ENCODE measurements at places on chromosomes 6 and 20.

DNA sequence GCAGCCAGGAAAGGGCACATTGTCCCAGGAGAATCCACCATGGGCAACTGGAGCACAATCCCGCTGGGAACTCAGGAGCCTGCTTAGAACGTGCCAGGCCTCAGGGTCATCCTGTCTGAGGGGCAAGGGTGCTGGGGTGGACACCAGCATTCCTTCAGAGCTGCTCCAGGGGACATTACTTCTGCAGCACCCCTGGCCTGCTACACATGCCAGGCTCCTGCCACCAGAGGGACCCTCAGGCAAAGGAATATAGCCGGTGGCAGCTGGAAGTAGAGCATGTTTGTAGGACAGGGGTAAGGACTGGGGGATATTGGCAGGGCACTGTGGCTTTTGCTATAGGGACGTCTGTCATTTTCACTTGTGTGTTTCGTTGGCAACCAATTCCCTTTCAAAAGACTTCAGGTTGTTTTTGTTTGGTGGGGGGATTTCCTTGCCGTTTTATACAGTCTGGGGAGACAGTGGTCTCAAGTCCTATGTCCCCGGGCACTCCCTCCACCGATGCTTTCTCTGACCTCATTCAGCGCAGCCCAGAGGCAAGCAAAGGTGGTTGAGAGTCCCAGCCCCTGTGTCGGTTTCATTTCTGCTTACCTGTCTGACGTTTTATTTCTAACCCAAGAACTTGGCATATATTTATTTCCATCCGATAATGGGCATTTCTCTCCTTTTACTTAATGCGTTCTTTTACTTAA is 130.8 kb downstream of the JPH2 start:
- no peak for DNase-seq

DNA sequence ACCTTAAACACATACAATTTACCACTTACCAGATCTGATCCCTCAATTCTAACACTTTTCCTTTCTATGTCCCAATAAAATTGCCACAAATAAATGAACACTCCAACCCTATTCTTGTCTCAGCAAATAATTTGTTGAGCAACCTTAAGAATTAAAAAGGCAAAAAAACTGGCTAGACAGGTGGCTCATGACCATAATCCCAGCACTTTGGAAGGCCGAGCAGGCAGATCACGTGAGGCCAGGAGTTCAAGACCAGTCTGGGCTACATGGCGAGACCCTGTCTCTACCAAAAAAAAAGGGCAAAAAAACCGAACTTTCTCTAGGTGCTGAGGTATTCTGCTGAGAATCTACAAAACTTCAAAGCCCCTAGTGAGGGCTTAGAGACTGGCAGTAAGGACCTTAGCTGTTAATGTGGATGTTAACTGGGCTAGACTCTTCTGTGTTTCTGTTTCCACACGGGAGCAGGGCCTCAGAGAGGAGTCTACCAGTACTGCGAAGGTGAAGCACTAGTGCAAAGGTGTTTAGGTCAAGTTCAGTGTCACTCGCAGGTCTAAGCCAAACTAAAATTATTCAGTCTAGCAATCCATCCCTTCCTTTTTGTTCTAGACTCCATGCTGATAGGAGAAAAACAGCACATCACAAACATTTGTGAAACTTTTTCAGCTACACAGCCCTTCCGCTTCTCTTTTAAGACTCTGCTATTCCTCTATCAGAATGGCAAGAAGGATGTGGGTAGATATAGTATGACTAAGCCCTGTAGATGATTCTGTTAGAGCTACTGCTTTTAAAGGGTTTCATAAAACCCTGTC is 2.6 kb downstream of the FASTKD5 start:
- DNase-seq: no peak

DNA sequence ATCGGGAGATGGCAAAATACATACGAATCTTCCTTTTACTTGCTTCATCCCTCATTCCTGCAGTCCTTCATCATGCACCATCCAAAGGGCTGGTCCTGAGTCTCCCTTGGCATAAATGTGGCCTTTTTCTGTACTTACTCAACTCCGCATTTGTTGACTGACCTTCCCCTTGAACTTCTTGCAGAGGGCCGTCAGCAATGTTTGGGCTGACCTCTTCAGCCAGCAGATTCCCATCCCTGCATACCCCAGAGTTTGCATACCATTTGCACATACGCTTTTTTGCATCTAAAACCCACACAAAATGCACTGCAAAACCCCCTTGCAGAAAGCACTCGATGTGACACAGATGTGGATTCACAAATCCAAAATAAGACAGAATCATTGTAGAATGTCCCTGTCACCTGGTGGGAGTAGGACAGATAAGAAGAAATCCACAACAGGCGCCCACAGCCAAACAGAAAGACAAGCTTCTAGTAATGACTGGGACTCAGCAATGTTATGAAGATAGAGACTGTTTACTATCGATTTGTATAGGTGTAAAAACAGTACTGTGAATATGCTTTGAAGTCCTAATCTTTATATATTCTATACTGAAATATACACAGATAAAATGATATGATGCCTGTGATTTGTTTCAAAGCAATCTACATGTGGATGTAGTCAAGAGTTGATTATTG is 45.8 kb downstream of the TBC1D7 start:
- no peak for DNase-seq

DNA sequence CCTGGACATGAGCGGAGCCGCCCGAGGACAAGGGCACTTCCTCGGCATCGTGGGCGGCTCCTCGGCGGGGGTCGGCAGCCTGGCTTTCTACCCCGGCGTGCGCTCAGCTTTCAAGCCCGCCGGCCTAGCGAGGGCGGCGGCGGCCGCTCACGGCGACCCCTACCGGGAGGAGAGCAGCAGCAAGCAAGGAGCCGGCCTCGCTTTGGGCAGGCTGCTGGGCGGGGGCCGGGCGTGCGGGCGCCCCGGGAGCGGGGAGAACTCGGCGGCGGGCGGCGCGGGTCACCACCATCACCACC is 6.7 kb downstream of the PRDM13 start:
- DNase-seq: no peak

DNA sequence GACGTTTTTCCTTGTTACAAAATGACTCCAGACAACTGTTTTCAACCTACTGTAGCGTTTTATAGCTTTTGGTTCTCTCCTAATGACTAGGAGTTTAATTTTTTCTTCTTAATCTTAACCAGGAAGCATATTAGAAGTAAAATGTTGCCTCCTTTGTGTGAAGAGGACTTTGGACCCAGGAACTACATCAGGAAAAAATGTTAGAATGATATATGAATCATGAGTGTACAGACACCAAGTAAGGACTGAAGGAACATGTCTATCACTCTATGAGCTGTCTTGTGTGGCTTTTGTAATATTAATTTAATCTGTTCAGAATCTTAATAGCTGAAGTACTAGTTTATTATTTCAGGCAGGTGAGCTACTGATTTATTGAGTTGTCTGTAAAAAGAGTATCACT is 71.0 kb upstream of the MARCKS start:
- no peak for DNase-seq

DNA sequence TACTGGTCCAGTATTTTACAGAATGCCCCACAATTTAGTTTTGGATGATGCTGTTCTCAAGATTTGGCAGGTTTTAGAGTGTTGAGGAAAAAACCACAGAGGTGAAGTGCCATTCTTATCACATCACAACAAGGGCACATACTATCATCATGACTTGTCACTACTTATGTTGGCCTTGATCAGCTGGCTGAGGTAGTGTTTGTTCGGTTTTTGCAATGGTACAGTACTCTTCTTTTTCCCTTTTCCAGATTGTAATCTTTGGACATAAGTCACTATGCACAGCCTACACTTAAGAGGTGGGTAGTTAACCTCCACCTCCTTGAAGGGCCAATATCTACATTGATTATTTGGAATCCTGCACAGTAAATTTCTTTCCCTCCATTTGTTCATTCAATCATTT is 8.8 kb downstream of the TENT5A start:
- DNase-seq: no peak

- no peak for DNase-seq
Observed at GRCh38 chr6:51711876-51712275, 375.5 kb downstream of the PKHD1 start.

DNA sequence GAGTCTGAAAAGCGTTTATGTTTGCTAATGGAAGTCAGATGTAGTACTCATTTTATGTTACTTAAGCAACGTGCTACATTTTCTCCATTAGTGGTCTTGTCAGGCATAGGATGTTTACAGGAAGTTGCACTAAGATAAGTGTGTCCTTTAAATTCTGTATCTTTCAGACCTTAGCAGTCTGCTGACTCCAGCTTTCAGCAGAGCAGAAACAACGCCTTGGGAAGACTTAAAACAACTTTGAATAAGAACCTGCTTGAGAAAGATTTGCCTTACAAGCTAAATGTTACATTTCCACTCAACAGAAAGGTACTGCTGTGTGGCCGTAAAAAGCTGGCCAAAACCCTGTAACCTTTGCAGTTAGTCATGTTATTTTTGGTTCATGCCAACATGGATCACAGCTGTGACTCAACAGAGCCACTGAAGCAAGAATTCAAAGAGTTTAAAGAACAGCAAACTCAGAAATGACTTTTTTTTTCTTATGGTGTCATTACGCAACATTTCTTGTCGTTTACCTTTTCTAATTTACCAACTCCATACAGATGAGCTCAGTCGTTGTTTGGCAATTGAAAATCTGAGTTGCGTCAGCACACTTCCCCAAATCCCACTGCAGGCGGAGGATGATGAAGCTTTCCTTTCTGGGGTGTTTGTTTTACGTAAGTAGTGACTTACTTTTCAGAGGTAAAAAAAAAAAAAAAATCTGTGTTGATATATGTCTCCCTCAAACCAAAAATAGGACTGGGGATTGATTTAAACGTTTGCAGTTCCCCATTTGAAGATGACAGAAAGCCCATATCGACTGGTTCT is 27.9 kb upstream of the BMP6 start:
- no peak for DNase-seq

DNA sequence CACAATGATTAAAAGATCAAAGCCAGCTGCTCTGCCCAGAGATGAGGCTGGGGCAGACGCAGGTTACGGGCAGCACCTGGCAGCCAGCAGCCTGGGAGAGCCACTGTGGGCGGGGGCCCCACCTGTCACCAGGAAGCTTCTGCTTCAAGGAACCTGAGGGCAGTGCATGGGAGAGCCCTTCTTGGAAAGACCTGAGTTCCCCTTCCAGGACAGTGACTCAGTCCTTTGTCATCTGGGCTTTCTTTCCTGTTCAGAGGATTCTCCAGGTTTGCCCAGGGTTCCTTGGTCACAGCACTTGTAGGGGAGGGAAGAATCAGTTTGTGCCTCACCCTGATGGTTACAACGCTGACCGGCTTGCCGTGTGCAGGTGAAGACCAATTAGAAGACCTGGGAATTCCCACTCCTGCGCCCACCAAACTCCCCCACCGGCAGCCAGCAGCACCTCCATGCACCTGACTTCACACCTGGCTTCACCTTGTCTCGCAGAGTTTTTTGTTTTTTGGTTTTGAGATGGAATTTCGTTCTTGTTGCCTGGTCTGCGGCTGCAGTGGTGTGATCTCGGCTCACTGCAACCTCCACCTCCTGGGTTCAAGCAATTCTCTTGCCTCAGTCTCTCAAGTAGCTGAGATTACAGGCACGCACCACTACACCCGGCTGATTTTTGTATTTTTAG is 2.0 kb downstream of the ZBP1 start:
- peak; percentile 28 for DNase-seq

GRCh38 chr6:46626976-46627375 is 25.6 kb downstream of the CYP39A1 start:
- DNase-seq: no peak

- no peak for DNase-seq
Observed at GRCh38 chr6:63477422-63478040, 94.7 kb upstream of the LOC128125822 start.

DNA sequence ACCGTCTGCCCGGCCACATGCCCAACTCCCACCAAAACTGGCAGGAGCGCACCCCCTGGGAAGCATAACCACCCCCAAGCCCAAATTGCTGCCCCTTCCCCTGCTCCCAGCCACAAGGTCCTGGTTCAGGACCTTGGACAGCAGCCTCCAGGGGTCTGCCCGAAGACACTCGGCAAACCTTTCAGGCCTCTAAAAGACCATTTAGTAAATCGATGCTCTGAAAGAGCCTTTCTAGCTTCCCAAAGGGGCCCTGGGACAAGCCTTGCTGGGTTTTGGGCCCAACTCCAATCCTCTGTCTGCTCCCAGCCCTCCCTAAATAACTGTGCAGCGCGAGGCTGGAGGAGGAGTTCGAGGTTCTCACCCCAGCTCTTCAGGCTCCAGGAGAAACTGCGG is 30.5 kb downstream of the GRM4 start:
- DNase-seq: no peak

GRCh38 chr20:4896119-4896702 is 105.1 kb downstream of the SLC23A2 start:
- DNase-seq: no peak

DNA sequence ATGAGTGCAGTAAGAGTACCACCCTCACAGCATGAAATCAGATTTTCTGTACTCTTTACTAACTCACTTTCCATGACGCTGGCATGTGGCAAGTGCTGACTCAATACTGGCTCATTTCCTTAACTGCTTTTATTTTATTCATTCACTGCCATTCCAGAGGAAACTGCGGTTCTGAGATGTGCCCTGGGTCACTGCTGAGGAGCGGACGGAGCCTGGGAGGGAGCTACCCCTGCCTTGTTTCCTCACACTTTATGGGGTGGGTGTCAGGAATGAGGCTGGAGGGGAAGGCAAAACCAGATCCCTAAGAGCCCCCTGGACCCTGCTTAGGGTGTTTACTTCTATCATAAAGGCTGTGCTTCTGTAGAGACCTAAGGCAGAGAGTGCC is 14.4 kb downstream of the NT5E start:
- peak; percentile 5 for DNase-seq

- DNase-seq: no peak
Observed at GRCh38 chr6:91761621-91762020, 1174.7 kb upstream of the MAP3K7 start.

GRCh38 chr20:32495217-32495565 is 89.9 kb downstream of the NOL4L start:
- no peak for DNase-seq

GRCh38 chr6:147559006-147559405 is 50.5 kb downstream of the SAMD5 start:
- DNase-seq: no peak
